ENCODE measurements at places on chromosomes 4 and X.

- DNase-seq, result no peak
These were observed 3.5 kb upstream of the MAD2L1 start for GRCh38 chr4:120070196-120070595.

DNA sequence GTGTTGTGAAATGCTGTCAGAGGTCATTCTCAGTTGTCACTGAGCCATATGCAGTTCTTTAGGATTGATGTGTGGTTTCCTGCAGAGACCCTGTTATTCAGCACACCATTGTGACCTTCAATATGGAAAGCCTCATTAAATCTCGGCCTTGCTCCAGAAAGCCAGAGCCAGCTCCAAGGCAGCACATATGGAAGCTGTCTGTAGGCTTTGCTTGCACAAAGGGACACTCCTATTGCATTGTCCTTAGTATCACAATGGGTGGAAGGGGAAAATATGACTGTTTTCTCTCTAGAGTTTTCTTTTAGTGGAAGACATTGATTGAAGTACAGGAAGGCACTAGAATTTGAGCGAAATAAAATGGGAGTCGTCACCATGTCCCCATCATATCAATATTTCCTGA is 179.0 kb downstream of the CEP135 start:
- no peak for DNase-seq

- DNase-seq, result no peak
These were observed 21.4 kb downstream of the NKX1-1 start for GRCh38 chr4:1384675-1385372.

GRCh38 chrX:40832723-40833122 is 97.4 kb upstream of the MED14 start:
- DNase-seq, result no peak

DNA sequence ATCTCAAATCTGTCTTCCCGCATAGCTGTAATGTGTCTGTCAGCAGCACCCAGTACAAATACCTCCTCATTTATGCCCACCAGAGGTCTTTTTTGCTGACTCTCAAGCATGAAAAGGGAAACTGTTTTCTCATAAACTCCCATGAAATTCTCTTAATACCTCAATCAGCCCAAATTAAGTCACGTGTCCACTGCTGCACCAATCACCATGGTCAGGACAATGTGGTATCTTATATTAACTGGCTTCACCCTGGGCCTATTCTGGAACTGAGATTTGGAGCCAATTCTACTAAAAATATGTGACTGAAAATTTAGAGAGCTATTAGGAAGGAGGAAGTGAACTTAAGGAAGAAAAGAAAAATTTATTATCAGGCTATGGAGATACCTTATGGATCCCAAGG is 58.4 kb downstream of the IL21 start:
- DNase-seq, result no peak

GRCh38 chr4:28562913-28563312 is 1702.3 kb downstream of the STIM2 start:
- no peak for DNase-seq

DNA sequence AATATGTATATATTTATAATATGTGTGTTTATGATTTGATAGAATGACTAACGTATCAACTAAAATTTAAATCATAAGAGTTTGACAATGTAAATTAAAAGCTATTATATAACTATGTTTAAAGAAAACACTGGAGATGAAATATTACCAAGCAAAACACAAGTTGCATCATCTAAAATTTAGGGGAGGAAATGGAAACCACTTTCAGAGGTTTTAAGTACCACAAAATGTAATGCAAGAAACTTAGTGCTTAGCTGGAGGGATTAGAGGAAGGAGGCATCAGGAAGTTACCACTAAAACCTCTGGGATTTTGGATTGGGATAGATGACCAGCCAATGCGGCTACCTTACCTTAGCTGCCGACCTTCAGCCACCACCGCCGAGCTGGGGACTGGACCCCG is 1192.1 kb upstream of the PRKX start:
- DNase-seq, result peak; percentile 3

- no peak for DNase-seq
These were observed 1.1 kb upstream of the ABLIM2 start for GRCh38 chr4:8159537-8160232.

GRCh38 chr4:90328558-90328957 is 201.4 kb downstream of the CCSER1 start:
- no peak for DNase-seq

DNA sequence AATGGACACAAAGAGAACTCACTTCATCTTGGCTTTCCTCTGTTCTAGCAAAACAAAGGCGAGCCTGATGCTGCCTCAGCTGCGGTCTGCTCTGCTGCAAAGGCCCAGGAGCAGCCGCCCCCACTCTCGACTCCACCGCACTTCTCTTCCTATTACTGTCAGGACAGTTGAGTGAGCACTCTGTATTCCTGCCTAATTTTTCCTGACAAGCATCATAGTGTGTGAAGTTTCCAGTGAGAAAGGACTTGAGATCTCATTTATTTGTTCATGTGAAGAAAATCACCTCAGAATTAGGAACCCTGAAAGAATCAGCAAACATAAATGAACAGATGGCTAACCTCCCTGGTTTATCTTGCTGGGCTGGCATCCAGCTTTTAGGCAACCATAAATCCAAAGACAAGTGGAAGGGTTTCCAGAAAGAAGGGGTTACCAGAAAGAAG is 15.6 kb downstream of the SCARB2 start:
- DNase-seq, result no peak

DNA sequence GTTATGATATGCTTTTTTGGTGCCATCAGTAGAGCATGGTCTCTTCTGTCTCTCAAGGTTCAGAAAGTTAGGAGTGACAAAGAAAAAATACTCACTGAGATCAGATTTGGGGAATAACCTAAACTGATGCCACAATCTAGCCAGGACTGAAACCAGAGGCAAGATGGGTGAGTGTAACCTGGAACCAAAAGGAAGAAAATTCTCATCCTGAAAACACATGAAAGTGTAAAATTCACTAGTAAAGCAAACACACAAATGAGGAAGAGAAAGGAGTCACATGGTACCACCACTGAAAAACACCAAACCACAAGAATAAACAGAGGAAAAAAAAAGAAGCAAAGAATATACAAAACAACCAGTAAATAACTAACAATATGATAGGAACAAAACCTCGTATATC is 96.4 kb downstream of the ANXA10 start:
- no peak for DNase-seq

- no peak for DNase-seq
These were observed 993.6 kb downstream of the ARAP2 start for GRCh38 chr4:35250761-35251160.

DNA sequence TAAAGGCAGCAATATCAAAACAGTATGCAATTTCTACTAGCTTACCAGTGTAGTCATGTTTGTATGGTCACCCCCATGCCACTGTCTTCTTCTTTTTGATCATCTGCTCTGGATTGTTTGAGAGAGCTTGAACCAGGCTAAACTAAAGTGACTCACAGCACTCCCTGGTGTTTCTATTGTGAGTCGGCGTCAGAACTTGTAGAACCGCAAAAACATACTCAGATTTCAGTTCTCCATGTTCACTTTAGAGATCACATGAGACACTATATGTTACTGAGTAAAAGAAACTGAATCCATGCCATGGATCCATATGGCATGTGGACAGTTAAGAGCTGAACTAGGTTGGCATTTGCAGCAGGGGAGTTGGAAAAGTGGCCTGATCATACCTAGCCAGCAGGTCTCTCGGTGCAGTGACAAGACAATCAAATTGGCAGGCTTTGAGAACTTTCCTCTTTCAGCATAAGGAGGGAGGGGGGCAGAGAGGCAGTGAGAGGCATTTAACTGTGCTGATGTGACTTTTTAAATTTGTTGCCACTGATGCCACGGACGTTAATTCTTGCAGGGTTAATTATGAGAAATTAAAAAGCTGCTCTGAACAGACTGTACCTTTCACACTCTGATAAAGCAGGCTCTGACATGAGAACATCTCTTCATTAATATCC is 88.4 kb downstream of the AFF2 start:
- no peak for DNase-seq

GRCh38 chr4:81343046-81343445 is 128.0 kb upstream of the PRKG2 start:
- DNase-seq, result no peak

- DNase-seq, result no peak
These were observed 2.9 kb downstream of the FAM200B start for GRCh38 chr4:15684498-15684897.

- no peak for DNase-seq
These were observed at the start of gene PITX2 for GRCh38 chr4:110622841-110623717. TSS of gene PITX2 (minus strand) at chr4:110623077. CDS start at chr4:110622460, 617 bp downstream.

- no peak for DNase-seq
These were observed 24.9 kb upstream of the DYNLT3 start for GRCh38 chrX:37872303-37872655.

DNA sequence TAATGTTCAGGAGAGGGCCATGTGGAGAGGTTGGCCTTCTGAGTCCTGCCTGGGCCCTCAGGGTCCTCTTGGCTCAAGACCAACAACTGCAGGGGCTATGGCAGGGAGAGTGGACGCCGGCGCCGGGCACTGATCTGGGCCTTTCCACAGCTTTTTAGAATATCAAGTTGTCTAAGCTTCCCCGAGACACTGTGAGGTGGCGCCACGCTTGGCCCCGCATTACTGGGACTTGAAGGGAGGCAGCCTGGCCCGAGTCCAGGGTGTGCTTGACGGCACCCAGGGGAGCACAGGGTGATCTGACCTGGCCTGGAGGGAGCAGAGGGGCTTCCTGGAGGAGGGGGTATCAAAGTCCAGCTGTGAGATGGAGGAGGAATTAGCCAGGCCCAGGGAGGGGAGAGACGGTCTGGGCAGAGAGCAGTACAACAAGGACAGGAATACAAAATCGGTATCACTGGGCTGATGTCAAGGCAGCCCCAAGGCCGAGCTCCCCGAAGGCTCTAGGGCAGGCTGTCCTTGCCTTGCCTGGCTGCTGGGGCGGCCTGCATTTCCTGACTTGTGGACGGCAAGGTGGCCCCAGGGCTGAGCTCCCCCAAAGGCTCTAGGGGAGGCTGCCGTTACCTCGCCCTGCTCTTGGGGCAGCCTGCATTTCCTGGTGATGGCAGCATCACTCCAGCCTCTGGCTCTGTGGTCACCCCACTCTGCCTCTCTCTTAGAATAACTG is 28.1 kb downstream of the ABLIM2 start:
- DNase-seq, result no peak

GRCh38 chrX:68894513-68895340 is 65.9 kb downstream of the EFNB1 start:
- peak; percentile 39 for DNase-seq

DNA sequence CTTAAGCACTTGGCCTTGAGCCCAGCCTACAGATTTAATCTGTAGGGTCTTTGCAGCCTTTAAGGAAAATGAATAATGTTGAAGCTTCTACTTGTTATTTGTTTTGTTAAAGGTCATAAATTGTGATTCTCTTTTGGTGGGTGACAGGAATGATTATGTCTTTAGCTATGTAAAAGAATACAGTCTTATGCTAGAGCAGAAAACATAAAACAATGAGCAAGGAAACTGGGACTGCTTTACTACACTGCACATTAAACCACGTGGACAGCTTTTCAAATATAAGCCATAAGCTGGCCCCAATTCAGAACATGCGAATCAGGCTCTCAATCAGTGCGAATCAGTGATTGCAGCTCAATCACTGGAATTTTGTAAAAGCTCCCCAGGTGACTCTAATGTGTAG is 40.9 kb upstream of the TBC1D19 start:
- DNase-seq, result no peak

DNA sequence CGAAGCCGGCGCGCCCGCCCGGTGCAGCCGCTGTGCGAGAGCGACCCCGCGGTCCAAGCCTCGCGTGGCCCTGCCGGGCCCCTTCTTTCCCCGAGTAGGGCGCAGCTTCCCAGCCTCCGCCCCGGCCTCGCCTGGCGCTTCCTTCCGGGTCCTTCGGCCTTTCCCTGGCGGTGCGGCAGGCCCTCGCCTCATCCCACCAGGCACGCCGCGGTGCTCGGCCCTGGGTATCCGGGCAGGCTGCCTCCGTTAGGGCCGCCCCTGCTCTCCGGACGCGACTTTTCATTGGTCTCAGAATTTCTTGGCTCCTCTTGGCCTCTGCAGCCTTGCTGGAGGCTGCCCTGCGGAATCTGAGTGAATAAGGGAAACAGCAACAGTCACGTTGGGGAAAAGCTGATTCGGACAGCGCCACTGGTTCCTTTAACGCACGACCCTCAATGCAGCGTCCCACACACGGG is 429 bp downstream of the UVSSA start:
- peak; percentile 68 for DNase-seq

- DNase-seq, result no peak
These were observed 22.2 kb downstream of the TRIM61 start for GRCh38 chr4:164955107-164955805.

DNA sequence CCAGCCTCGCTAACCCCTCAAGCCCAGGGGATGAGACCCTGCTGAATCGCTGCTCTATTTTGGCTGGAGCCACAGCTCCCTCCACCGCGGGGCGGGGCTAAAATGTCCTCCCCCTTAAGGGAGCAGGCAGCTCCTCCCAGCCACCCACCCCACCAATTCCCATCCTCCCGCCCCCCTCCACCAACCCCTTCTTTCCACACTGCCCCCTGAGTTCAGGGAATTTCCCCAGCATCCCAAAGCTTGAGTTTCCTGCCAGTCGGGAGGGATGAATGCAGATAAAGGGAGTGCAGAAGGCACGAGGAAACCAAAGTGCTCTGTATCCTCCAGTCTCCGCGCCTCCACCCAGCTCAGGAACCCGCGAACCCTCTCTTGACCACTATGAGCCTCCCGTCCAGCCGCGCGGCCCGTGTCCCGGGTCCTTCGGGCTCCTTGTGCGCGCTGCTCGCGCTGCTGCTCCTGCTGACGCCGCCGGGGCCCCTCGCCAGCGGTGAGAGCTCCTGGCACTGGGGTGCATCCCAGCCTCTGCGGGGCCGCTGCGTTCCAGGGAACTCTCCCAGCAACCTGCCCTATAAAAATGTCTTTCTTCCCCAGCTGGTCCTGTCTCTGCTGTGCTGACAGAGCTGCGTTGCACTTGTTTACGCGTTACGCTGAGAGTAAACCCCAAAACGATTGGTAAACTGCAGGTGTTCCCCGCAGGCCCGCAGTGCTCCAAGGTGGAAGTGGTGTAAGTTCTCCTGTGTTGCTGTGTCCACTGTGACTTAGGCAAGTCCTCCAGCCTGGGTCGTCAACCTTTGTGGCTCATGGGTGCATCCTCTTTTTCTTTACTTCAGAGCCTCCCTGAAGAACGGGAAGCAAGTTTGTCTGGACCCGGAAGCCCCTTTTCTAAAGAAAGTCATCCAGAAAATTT is at the start of gene CXCL6:
Gene CXCL6 (plus strand): TSS at position 306 of the 907 bp plus-strand sequence. CDS start 73 bp downstream, at position 379.
- DNase-seq, result peak; percentile 42

GRCh38 chrX:97498093-97498492 is 614.4 kb downstream of the RPA4 start:
- no peak for DNase-seq

- DNase-seq, result no peak
These were observed 192.0 kb upstream of the ETNPPL start for GRCh38 chr4:108954880-108955279.

DNA sequence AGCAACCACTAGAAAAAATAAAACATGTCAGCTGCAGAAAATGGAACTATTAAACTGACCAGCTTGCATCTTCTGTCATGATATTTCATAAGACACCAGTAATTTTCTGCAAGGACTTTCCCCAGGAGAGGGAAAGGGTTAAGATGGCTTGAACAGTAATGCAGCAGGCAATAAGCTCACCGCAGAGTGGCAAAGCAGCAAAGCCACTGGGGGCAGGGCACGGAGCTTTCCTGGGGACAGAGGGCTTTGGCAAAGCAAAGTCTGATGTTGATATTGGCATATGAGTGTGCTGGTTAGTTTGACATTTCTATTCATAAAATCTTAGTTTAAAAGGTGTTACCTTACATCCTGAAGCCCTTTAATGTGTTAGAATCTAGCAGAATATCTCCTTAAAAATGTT is 55.1 kb upstream of the NAP1L5 start:
- DNase-seq, result no peak
